ENCODE measurements at places on chromosomes 1 and 21.
A peak's percentile ranks its signal among the peaks of the same experiment; 100 is the strongest.

- no peak for DNase-seq
Measured at GRCh38 chr1:57296726-57297250, 127.1 kb downstream of the DAB1 start.

DNA sequence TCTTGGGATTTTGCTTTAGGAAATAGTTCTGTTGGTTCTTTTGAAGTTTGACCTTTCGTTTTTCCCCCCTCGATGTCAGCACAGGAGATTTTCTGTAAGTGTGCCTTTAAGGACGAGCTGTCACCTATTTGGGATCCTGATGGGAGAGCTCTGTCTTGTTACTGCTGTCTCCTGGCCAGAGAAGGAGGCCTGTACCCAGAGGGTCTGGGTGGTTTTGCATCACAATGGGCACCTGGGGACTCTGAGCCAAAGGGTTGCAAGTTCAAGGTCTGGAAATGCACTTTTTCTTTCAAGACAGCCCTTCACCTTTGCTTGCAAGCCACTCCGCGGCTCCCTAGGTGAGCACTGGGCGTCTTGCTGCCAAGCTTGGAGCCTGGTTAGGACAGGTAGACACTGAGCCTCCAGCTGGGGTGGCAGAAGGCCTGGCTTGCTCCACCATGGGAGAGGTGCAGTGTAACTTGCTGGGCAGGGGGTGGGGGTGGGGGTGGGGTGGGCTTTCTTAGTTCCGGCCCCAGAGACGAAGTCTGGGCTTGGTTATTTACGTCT, 2.9 kb downstream of the AJAP1 start:
- no peak for DNase-seq

DNA sequence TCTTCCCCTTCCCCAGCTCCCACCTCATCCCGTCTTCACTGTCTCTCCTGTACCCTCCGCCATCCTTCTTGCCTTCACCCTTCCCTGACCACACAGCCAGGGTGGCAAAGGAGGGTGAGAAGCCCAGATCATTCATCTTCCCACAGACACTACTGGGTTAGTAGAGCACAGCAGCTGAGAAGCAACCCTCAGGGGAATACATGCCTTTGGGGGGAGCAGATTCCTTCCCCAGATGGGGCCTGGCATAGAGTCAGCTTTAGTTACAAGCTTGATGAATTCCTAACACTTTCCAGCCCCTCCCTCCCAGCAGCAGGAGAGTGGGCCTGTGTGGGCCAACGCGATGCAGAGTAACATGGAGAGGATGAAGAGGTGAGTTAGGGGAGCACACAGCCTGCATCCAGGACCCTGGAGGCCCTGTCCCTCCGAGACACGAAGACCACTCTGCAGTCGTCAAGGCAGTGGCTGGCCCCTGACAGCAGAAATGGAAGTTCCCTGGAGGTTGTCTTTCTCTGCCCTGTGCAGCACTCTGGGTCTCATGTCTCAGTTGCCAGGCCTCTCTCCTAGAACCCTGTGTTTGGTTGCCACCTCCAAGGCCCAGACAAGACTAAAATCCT, 8.8 kb upstream of the BTG2 start:
- DNase-seq: peak; percentile 66

DNA sequence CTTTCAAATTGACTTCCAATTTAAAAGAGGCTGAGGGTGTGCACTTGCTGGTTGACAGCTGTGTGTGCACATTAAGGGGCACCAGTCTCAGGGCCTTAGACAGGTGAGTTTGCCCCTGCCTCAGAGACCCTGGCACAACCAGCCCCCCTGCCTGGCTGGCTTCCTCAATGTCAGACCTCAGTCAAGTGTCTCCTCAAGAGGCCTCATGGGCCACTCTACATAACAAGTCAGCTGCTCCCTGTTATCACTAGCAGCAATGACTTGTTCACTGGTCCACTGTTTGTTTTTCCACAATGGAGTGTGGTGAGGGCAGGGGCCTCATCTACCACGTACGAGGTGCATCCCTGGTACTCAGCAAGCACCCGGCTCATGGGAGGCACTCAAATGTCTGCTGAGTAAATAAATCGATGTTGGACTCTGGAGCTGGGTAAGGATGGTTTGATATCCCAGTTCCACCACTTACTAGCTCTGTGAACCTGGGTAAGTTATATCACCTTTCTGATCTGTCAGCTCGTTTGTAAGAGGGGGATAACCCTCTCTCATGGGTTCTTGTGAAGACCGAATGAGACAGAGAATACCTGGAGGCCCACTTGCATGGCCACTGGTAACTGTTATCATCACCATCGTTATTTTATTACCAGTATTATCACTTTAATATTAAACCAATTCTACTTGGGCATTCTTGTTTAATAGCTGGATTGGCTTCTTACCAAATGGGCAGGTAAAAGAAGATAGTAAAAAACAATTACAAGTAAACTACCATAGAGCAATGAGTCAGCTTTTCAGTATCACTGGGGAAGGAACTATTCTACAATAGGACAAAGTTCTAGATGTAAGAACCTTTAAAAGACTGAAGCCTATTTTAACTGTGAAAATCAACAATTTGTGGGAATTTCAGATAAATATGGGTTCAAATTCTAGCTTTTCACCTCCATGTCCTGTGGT, 64.6 kb downstream of the SLC66A1 start:
- DNase-seq: no peak

DNA sequence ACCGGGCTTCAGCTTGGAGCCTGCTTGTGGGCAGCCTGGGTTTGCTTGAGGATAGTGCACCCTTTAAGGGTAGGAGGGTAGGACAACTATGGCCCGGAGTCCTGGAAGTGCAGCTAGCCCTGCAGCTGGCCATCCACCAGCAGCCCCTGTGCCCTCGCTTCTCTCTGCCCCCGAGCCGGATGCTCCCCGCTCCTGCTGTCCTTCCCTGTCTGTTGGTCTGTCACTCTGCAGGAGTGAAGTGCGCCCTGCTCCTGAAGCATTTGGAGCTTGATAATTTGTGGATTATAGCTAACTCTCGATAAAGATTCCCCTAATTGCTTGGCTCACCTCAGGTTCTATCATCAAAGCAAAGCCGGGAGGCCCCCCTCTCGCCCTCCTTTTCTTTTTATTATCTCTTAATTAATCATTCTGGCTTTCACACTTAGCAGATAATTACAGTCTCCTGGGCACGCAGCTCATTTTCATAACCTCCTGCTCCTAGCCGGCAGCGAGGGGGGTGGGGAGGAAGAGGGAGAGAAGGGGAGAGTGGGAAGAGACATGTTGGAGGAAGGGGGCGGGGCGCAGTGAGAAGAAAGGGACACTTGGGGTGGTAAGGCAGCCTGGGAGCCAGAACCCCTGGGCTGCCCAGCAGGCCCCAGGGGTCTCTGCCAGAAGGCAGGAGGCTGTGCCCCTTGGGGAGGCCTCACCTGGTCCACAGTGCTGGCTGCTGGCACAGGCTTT, 14.4 kb downstream of the KIRREL1 start:
- DNase-seq: peak; percentile 48

DNA sequence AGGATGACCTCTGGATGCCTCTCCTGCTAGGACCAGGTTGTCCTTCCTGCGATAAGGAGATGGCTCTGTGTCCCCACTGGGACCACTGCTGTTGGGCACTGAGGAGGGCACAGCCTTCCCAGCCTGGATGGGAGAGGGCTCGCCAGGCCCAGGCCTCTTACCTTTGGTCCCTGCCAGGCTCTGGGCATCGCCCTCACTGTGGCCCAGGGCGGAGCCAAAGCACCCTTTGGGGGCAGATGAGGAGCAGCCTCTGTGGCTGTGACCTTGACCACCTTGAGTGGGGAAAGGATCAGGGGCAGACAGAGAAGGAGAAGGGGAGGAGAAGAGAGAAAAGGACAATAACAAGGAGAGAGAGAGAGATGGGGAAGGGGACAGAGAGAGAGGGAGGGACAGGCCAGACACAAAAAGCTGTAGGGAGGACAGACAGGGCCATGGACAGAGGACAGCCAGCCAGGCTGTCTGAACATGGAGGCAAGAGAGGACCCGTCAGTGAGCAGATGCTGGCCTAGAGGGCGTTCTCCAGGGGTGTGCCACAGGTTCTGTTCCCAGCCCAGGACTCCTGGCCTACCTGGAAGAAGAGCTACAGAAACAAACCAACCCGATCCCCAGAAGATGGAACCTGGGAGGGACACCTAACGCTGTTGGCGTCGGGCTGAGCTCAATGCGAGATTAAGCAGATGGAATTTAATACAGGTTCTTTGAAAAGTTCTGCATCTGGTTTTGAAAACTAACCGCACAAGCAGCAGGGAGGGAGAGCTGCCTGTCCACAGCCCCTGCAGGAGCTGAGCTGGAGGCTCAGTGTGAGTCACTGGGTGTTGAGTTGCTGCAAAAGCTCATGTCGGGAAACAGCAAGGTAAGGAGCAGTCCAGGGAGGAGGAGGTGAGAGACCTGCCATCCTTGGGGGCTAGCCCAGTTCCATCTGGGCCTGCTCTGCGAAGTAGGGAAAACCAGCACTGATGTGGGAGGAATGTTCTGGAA, 262.1 kb downstream of the PTPRU start:
- peak; percentile 3 for DNase-seq

GRCh38 chr1:234495231-234495990, 16.4 kb upstream of the TARBP1 start:
- DNase-seq: peak; percentile 97

DNA sequence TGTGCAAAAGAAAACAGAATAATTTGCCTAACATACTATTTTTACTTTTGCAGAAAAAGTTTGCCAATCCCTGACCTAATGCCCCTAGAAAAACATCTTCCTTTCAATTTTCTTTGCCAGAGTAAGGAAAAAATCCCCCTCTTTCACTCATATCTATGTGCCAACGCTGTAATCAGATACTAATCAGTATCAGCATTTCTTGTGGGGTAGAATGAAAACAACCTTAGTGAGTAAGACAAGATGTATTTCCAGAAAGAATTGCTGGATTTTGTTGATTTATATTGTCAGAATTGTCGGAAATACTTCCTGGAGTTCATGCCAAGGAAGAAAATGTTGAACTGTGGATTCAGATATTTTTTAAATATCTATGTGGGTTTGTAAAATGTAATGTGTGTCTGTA, 1893.8 kb downstream of the NCAM2 start:
- DNase-seq: no peak

GRCh38 chr1:9263984-9264872, 28.5 kb upstream of the SPSB1 start:
- no peak for DNase-seq

DNA sequence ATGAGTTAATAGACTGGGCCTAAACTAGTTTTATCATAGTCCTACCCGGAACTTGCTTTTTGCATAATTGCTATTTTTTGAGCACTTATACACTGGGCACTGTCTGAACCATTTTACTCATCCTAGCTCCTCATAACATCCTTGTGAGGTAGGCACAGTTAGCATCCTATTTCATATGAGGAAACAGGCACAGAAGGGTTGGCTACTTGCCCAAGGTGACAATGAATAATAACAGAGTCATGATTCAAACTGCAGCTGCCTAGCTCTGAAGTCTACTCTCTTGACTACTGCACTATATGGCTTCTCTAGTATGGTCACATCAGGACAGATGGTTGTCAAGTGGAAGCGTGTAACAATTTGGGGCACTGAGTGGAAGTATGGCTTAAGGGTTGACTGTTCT, 18.2 kb upstream of the RC3H1 start:
- DNase-seq: peak; percentile 70

GRCh38 chr1:220184506-220184905, 87.7 kb downstream of the RAB3GAP2 start:
- DNase-seq: peak; percentile 49

DNA sequence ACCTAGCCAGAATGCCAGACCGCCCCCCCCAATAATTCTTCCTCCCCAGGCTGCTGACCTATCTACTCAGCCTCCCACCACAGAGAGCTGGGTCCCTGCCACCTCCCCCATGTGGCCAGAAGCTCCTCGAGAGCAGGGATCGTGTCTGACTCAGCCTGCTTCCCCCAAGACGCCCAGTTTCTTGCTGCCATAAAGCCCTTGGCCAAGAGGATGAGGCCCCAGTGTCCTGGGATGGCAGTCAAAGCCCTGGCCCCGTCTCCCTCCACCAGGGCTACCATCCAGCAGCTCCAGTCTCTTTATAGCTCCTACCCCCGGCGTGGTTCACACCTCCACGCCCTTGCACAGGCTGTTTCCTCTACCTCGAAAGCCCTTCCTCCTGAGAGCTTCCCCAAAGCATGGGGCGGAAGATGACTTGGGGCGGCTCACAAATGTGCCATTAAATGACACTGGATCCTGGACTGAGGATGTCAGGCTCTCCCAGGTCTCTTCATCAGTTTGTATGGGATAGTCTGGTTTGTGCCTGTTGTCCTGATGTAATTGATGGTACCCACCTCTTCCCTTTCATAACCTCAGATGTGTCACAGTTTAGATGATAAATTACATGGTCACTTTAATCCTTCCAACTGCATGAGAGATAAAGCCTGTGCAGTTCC, 13.2 kb downstream of the ADGRB2 start:
- DNase-seq: peak; percentile 80

DNA sequence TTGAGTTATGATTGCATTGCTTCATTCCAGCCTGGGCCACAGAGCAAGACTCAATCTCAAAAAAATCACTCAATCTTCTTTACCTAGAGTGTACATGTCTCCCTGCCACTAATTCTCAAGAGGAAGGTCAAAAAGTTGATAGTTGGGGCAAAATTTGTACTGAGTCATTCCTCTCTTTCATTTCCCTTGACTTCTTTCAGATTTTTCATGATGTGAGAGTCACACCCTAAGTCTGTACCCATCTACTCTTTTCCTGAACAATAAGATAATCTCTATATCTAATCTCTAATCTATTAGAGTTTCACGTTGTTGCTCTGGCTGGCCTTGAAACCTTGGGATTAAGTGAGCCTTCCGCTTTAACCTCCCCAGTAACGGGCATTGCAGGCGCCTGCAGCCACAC, 1.1 kb upstream of the BRDT start:
- DNase-seq: no peak

DNA sequence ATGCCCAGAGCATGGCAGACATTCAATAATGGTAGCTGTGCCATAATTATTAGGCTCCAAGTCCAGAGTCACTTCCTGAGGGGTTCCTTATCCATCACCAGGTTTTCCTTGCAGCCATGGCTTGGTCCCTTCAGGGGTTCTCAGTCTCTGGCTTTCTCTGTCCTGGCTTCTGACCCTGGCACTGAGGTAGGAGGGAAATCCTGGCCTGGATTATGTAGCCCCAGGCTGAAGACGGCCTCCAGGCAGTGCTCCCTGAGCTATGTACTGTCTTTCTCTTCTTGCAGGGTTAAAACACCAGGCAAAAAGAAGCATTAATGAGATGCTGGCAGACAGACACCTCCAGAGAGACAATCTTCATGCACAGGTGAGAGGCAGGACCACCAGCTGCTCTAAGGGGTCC, 9.5 kb upstream of the PADI3 start:
- peak; percentile 94 for DNase-seq

DNA sequence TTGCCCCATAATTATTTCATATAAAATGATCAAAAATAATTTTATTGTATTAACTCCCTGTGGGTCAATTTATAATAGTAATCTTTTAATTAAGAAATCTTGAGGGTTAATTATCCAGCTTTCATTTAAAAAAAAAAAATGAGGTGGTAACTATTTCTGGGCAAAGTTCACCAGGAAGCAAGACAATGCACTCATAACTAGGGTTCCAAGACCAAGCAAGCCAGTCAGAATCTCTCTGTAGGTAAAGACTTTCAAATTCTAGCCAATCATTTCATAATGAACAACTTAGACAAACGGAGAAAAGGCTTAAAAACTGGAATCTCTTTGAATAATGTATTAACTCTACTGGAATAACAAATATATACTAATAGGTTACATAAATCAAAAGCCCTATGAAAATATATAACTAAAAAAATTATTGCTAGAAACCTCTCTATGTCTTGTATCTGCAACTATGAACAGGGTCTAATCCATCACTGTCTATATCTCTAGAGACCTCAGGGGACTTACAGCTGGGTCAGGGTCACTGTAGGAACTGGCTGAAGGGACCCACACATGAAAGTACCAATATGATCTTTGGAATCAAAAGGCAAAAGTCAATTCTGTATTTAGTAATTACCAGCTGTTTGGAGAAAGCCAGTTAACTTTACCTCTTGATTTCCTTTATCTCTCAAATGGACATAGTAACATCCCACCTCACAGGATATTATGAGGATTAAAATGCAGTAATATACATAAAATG, 43.3 kb downstream of the APP start:
- no peak for DNase-seq
